Mucosa of descending colon (tissue), 3 donors: ENCODE measurements at places on chromosomes 11 and 22. TPM values are rescaled to one million over a fixed set of nuclear protein-coding genes. Genes with fewer than 3 reads are reported as not detected.

MPPED1 gene
- total RNA-seq: not detected

GRCh38 chr22:35432228-35432905 lies 32.4 kb downstream of the MCM5 start:
- no peak for DNase-seq

DDTL gene
- total RNA-seq: 4.0 TPM

GRCh38 chr11:131759140-131759539 lies 388.7 kb downstream of the NTM start:
- DNase-seq: no peak

DNA sequence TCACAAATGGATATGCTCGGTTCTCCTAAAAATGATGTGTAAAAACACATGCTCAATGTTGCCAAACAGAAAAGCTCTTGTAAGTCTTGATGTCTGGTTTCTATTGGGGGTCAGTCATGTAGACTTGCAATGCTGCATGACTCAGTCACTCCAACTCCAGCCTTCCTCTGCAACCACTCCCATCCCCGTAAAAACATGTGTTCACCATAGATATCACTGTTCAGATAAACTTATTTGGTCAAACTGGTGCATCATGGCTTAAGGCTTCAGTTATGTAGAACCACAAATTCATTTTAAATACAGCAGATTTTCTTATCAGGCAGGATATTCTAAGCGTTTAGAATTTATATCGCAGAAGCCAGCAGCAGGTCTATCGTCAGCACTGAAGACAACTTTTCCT lies 298.4 kb upstream of the LUZP2 start:
- no peak for DNase-seq

GRCh38 chr11:128621601-128622501 lies 34.5 kb upstream of the ETS1 start:
- no peak for DNase-seq

DNA sequence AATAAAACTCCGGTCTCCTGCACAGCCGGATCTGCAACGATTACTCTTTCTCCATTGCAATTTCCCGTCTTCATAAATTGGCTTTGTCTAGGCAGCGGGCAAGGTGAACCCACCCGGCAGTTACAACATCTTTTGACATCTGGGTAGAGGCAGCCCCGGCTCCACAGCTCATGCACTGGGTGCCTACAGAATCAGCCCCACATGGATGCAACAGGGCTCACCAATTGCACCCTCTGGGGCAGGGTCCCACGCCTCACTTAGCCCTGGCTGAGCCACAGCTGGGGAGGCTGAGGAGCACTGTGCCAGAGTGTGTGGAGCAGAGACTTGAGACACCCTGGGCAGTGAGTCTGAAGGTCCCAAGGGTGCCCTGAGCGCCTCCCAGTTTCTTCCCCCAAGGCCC lies 710.2 kb downstream of the TBC1D22A start:
- DNase-seq: no peak

PATE2 gene
- not detected for total RNA-seq

IL17RA gene
- total RNA-seq: 15.4 TPM

GRCh38 chr11:122098261-122098980 lies 17.6 kb downstream of the BLID start:
- DNase-seq: no peak

- peak; percentile 98 for DNase-seq
Measured at GRCh38 chr22:41204992-41205900, at the start of gene L3MBTL2. L3MBTL2 (plus strand) TSS chr22:41205312; CDS start chr22:41205363, 51 bp downstream.

- DNase-seq: no peak
Measured at GRCh38 chr11:16505481-16505880, 149.1 kb upstream of the SOX6 start.

- DNase-seq: no peak
Measured at GRCh38 chr22:41062146-41062545, 30.2 kb upstream of the EP300 start.

MS4A3 gene
- not detected for total RNA-seq

GRCh38 chr11:47467357-47467756 lies 18.4 kb upstream of the RAPSN start:
- DNase-seq: peak; percentile 60

DNA sequence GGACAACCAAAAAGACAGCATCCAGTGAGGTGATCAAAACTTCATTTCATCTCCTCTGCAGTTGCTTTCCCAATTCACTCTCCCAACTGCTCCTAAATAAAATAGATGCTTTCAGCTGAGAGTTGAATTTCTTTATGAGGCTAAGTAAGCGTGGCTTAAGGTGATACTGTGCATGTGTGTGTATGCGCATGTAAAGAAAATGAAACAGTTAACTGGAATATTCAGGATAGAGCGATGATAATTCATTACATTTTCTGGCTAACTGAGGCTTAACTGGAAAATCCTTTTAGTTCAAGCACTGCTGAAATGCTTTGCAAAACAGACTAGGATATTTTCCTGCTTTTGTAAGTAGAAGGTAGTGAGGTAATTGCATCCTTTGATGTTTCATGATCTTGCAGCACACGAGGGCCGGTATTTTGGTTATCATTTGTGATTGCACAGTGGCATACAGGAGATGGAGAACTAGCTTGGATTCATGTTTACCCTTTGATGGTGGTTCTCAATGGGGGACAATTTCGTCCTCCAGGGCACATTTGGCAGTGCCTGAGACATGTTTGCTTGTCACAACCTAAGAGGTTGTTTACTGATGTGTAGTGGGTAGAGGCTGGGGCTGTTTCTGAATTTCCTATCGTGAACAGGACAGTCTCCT lies 71.2 kb downstream of the ZBTB16 start:
- DNase-seq: no peak

- no peak for DNase-seq
Measured at GRCh38 chr11:64755681-64756361, 4.0 kb downstream of the PYGM start.

GRCh38 chr22:19717691-19718455 lies 3.6 kb downstream of the SEPTIN5 start:
- peak; percentile 83 for DNase-seq

- DNase-seq: no peak
Measured at GRCh38 chr22:20439928-20440575, 2.4 kb upstream of the SCARF2 start.

SERPING1 gene
- 112 TPM for total RNA-seq

DNA sequence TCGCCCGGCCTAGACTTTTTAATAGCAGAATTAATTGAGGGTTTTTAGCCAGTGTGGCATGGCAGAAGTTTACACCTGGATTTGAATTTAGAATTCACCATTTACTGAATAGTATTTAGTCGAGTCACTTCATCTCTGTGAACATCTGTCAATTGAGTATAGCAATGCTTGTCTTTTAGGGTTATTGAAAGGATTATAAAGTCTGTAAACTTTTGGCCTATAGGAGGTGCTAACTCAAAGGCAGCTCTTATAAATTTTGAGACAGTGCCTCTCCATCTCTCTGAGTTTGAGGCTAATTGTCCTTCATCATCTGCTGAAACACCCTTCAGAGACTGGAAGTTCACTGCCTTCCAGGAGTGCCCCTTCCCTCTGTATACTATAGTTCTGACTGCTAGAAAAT lies 205.0 kb downstream of the NELL1 start:
- DNase-seq: no peak

- no peak for DNase-seq
Measured at GRCh38 chr11:75334976-75335375, 16.5 kb downstream of the ARRB1 start.

DNA sequence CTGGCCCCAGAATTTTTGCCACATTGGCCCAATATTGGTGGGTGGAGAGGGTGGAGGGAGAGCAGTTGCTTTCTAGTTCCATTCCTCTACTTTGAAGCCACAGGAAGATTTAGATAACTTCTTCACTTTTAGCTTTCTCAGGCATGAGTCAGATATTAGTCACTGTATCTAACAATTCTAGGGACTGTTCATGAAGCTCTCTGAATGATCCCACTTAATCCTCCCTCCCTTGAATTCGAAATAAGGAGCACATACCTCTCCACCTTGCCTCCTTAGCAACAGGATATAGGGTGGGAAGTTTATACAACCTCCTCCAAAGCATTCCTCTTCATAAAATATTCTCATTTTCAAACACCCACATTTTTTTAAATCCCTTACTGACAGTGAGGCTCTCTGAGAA lies 13.5 kb downstream of the FSHB start:
- no peak for DNase-seq

GRCh38 chr22:41976070-41976901 lies 7.0 kb downstream of the SEPTIN3 start:
- DNase-seq: peak; percentile 41

DNA sequence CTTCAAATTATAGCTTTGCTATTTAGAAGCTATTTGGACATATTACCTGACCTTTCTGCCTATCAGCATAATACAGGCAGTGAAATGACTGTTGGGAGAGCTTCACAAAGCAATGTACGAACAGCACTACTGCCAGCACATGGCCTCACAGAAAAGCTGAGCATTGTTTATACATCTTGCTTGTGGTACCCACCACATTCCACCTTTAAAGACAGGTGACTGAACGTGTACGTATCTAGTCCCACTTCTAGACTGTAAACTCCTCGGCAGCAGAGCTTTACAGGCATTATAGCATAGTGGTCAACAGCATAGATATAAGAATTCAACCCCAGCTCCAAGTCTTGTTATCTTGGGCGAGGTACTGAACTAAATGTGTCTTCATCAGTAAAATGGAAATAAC lies 1.6 kb downstream of the JOSD1 start:
- DNase-seq: no peak

USP47 gene
- total RNA-seq: 59.3 TPM

- DNase-seq: peak; percentile 79
Measured at GRCh38 chr11:117179048-117179999, 781 bp downstream of the SIDT2 start.

KRTAP5-1 gene
- total RNA-seq: not detected

TSGA10IP gene
- total RNA-seq: 0.19 TPM

DNA sequence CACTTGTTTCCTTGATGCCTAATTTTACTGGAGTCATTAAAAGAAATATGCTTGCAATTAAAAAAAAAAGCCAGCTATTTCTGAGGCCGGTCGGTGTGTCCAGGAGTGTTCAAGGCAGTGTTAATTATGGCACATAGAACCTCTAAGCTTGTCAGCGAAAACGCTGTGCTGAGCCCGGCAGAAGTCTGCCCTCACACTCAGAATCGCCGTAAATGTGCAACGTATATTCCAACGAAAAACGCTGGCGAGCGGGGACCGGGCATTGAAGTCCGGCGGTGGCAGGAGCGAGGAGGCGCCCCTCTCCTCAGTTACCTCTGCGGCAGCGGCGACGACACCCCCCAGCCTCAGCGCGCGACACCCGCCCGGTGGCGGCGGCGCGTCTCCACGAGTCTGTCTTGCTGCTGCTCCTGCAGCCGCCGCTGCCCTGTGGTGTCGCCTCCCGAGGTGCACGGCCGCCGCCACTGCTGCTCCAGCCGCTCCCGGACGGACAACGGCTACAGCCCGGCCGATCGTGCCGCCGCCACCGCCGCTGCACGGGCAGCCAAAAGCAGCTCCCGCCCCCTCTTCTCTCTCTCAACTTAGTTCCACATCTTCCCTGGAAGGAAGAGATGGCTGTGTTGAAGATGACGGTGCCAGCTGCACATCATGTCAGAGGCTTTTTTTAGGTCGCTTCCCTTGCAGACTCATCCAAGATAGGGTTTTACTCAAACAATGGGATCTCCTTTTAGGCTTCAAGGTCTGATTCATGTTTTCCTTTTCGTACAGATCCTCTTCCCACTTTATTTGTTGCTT lies 56.0 kb downstream of the JAM3 start:
- peak; percentile 40 for DNase-seq

DDX25 gene
- 0.54 TPM for total RNA-seq

CCT8L2 gene
- not detected for total RNA-seq

- DNase-seq: peak; percentile 4
Measured at GRCh38 chr11:2122222-2122906, 16.8 kb downstream of the IGF2 start.

GRCh38 chr22:17774926-17775685 lies 837 bp upstream of the BID start:
- DNase-seq: no peak

GRCh38 chr11:115941481-115941993 lies 437.3 kb upstream of the CADM1 start:
- DNase-seq: no peak

POTEH gene
- not detected for total RNA-seq

DNA sequence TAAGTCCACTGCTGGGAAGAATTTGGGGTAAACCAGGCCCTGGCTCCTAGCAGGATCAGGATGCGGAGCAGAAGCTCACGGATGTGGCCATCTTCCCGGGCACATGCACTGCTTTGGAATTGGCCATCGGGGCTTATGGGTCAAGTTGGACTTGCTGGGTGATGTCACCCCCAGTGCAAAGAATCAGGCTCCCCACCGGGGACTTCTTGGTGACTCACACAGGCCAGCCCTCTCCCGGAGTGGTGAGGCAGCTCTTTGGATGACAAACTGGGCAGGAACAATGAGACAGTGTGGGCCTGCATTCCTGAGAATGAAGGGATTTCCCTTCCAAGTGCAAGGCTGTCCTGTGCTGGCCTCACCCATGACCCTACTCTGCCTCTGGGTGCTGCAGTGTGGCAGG lies 128.8 kb upstream of the ANO1 start:
- DNase-seq: no peak
